Skin of body (tissue), 3 donors: ENCODE measurements at places on chromosomes 3 and 15. TPM values are rescaled to one million over a fixed set of nuclear protein-coding genes. Genes with fewer than 3 reads are reported as not detected.

DNA sequence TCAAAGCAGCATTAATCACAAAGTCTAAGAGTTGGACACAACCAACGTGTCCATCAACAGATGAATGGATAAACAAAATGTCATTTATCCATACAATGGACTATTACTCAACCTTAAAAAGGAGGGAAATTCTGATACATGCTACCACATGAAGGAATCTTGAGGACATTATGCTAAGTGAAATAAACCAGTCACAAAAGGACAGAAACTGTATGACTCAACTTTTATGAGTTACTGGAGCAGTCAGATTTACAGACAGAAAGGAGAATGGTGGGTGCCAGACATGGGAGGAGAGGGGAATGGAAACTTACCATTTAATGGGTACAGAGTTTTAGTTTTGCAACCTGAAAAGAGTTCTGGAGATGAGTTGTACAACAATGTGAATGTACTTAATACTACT is 43.0 kb upstream of the SEC13 start:
- no peak for DNase-seq

DNA sequence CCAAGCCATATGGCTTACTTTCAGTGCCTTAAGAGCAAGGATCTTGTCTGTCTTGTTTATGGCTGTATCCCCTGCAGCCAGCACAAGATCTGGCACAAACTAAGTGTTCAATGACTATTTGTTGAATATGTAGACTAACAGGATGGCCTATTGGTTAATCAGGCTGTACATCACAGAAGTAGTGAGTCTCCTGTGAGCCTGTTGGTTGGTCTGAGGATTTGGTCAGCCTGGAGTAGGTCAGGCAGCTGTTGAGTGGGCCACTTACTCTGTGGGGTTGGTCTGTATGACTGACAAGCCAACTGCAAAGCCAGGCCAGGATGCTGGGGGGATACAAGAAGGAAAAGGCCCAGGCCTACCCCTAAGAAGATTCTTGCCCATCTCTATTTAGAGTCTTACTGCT is 33.4 kb upstream of the CILP start:
- DNase-seq, result no peak

The CAMK1 gene
- total RNA-seq, result 24.6 TPM

The SAMD7 gene
- not detected for total RNA-seq
